H1 (cell line): ENCODE measurements at places on chromosomes 3 and 15. TPM values are rescaled to one million over a fixed set of nuclear protein-coding genes. Genes with fewer than 3 reads are reported as not detected.

GRCh38 chr3:39718674-39719595 is 90.5 kb upstream of the MYRIP start:
- H3K4me3 ChIP-seq, result no peak overlapping the region
- H3K27ac ChIP-seq, result no peak overlapping the region
- no peaks in the 10 kb centered on the region for H3K27me3 ChIP-seq

DNA sequence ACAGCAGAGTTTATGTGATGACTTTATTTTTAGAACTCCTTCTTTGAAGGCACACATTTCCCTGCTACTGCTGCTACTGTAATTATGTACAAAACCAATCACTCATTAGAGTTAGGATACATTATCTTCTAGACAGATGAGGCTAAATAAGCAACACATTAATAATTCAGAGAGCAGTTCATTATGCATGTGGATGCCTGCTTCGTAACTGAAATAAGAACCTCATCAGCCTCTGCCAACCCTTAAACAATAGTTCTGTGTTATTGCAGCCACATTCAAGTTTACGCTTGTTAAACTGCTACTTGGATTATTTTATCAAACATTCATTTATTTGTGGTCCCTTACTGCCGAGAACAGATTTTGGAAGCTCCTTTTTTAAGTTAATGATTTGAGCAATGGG is 52.5 kb upstream of the C15orf61 start:
- no peak overlapping the region for H3K27ac ChIP-seq
- H3K36me3 ChIP-seq, result no peaks in the 10 kb centered on the region
- DNase-seq, result no peak
- H3K4me1 ChIP-seq, result no peaks in the 10 kb centered on the region
- no peak overlapping the region for H3K4me3 ChIP-seq

GRCh38 chr3:57331078-57331610 is 38.7 kb upstream of the ASB14 start:
- H3K27me3 ChIP-seq, result no peaks in the 10 kb centered on the region
- DNase-seq, result no peak
- no peaks in the 10 kb centered on the region for H3K4me1 ChIP-seq
- no peak overlapping the region for H3K27ac ChIP-seq
- no peaks in the 10 kb centered on the region for H3K36me3 ChIP-seq

GRCh38 chr15:63473999-63474809 is 30.2 kb upstream of the USP3 start:
- no peaks in the 10 kb centered on the region for H3K27me3 ChIP-seq
- no peak overlapping the region for H3K27ac ChIP-seq
- H3K4me3 ChIP-seq, result no peak overlapping the region
- H3K36me3 ChIP-seq, result no peaks in the 10 kb centered on the region
- no peaks in the 10 kb centered on the region; the same call in 1 of the 2 replicates for H3K4me1 ChIP-seq

DNA sequence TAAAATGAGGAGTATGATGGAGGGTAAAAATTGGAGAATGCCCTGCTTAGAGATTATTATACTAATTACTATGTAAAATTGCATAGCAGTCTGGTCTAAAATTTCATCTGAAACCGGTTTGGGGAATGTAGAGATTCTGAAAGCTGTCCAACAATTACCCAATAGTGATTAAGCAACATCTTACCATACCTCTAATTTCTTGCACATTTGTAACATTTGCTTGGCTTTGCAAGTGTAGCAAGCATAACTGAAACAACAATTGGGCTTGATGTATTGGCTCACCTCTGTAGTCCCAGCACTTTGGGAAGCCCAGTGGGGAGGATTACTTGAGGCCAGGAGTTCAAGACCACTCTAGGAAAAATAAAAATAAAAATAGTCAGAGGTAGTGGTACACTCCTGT is 17.4 kb downstream of the AADACL2 start:
- DNase-seq, result no peak
- no peaks in the 10 kb centered on the region for H3K27me3 ChIP-seq
- H3K4me1 ChIP-seq, result no peaks in the 10 kb centered on the region
- no peaks in the 10 kb centered on the region for H3K36me3 ChIP-seq
- H3K27ac ChIP-seq, result no peak overlapping the region
- H3K4me3 ChIP-seq, result no peak overlapping the region

DNA sequence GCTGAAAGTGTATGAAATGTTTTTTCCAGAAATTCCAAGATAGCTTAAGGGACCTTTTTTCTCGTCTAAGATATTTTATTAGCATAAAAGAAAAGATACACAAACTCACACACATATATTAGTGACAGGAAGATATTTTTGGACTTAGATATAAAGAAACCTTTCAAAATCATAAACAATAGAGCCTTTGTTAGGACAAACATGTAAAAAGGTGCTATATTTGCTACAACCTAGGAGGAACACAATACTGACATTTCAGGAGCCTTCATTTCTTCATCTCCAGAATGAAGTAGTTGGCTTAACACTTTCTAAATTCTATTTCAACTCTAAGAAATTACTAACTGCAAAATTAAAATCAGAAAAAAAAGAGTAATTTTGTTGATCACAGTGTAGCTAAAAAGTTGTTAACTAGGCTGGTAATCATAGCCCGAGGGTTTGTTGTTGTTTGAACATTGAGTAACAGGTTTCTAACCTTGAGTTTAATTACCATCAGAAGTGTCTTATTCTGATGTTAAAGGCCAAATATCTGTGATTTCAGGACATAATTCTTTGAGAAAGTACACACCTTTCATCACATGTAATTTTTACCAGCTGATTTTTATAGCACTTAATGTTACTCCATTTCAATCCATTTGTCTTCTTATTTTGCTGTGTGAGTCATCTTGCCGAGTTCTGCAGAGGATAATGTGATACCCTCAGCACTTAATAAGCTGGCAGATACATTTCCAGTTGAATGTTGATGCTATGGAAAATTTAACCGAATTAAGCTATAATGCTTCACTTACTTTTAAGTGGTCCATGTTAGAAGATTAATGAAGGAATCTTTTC is 97.3 kb downstream of the MBNL1 start:
- no peak for DNase-seq
- H3K27me3 ChIP-seq, result no peaks in the 10 kb centered on the region
- no peak overlapping the region for H3K27ac ChIP-seq
- H3K36me3 ChIP-seq, result no peaks in the 10 kb centered on the region
- no peak overlapping the region for H3K4me3 ChIP-seq
- H3K4me1 ChIP-seq, result no peaks in the 10 kb centered on the region

- H3K27ac ChIP-seq, result no peak overlapping the region
- no peaks in the 10 kb centered on the region; the same call in 1 of the 2 replicates for H3K36me3 ChIP-seq
- no peaks in the 10 kb centered on the region for H3K27me3 ChIP-seq
- no peak overlapping the region for H3K4me3 ChIP-seq
- H3K4me1 ChIP-seq, result no peaks in the 10 kb centered on the region
- DNase-seq, result no peak
These were observed 243.5 kb downstream of the MFSD1 start for GRCh38 chr3:159045279-159045885.

The SLCO3A1 gene
- total RNA-seq, result 15.1 and 15.3 TPM in 2 replicates

The GP5 gene
- 0.10 and 0.13 TPM in 2 replicates for total RNA-seq

The SGO1 gene
- 34.6 and 36.4 TPM in 2 replicates for total RNA-seq

The RAD51 gene
- 41.6 and 42.4 TPM in 2 replicates for total RNA-seq

The CASR gene
- 0.25 and 0.58 TPM in 2 replicates for total RNA-seq

The AADACL2 gene
- total RNA-seq, result not detected in 2 replicates
